Fibroblast of skin of scalp (primary cell): ENCODE measurements at places on chromosomes 4 and X.

- DNase-seq = no peak
Observed at GRCh38 chrX:9378980-9379696, 85.7 kb upstream of the TBL1X start.

GRCh38 chr4:117514391-117515175 lies 429.2 kb upstream of the TRAM1L1 start:
- no peak for DNase-seq

GRCh38 chrX:46715530-46715929 lies 43.4 kb downstream of the SLC9A7 start:
- no peak for DNase-seq

- DNase-seq = peak; percentile 58
Observed at GRCh38 chrX:2463973-2464676, 36.7 kb downstream of the DHRSX start.

DNA sequence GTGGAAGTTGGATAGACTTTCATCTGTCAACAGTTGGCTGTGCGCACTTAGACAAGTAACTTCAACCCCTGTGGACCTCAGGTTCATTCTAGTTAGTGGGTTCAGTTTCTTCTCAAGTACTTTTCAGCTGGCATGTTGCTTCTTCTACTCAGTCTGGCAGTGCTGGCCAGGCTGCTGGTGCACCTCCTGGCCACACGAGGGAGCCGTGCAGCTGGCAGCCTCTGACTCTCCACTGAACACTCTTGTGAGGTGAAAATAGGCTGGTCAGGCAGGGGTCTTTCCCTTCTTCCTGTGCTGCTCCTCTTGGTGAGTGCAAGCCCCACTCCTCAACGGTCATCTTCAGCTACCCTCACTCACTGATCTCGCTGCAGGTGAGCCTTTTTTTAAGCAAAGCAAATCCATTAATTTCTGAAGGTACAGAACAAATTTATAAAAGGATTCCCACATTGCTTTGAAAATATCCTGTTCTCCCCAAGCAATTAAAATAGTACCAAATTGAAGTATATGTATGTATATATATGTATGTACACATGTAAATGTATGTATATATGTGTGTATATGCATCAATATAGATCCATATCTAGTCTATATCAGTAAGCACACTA lies 30.6 kb downstream of the LONRF3 start:
- DNase-seq = peak; percentile 22

- DNase-seq = no peak
Observed at GRCh38 chr4:24000470-24000831, 110.6 kb upstream of the PPARGC1A start.

GRCh38 chr4:48909697-48910096 lies 3.1 kb upstream of the OCIAD2 start:
- DNase-seq = peak; percentile 94

DNA sequence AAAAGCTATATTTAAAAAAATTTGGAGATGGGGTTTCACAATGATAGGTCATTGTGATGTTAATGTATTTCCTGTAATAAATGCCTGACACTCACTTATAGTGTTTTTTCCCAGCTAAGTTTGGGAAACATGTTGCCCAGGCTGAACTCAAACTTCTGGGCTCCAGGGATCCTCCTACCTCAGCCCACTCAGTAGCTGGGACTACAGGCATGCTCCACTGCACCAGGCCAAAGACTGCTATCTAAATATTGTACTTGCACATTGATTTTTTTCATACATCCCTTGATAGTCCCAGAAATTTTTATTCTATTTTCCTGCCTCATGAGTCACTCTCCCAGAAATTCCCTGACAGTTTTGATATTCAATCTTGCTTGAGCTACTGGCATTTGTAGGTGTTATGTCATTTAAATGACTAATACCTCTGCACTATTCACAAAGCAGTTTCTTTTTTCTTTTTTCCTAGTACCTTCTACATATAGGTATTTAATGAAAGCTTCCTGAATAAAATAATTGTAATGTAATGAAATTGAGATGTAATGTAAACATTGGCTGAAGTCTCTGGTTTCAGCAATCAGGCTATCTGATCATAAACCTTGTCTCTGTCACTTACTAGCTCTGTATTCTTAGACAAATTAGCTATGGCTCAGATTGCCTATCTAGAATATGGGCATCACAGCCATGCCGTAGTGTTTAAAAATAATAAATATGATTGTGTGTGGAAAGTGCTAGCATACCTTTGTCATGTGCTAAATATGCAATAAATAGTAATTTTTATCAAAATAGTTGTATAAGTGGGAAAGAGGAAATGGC lies 1973.0 kb upstream of the AGA start:
- DNase-seq = peak; percentile 2

DNA sequence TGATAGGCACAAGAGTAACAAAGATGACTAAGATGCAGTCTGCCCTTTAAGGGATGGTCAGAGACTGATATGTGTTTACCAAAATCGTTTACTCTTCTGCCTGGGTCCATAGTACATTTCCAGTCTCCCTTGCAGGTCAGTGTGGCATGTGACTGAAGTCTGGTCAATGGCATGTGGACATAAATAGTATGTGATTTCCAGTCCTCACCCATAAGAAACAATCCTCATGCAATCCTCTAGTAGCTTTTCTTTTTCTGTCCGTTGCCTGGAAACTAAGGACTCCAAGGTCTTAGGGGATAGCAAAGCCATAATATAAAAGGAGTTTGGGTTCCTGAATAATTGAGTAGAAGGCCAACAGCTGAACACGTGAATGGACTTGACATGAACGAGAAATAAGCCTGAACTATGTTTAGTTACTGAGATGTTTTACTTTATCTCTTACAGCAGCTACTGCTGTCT lies 1.1 kb downstream of the SLC9B2 start:
- DNase-seq = peak; percentile 22

- no peak for DNase-seq
Observed at GRCh38 chrX:93875621-93876282, 201.7 kb downstream of the FAM133A start.

GRCh38 chrX:73647212-73647611 lies 84.2 kb downstream of the CHIC1 start:
- no peak for DNase-seq

- no peak for DNase-seq
Observed at GRCh38 chr4:125677665-125678307, 363.0 kb downstream of the FAT4 start.

GRCh38 chrX:71256051-71256450 lies 2.1 kb upstream of the ZMYM3 start:
- no peak for DNase-seq

- DNase-seq = no peak
Observed at GRCh38 chrX:120021927-120022326, 55.6 kb downstream of the RHOXF2B start.

- no peak for DNase-seq
Observed at GRCh38 chr4:101259876-101260275, 87.5 kb downstream of the PPP3CA start.

GRCh38 chr4:152356428-152357034 lies 179.4 kb downstream of the FBXW7 start:
- DNase-seq = peak; percentile 49

- no peak for DNase-seq
Observed at GRCh38 chrX:40446921-40447320, 133.8 kb upstream of the ATP6AP2 start.

GRCh38 chr4:6448476-6449170 lies 23.8 kb downstream of the PPP2R2C start:
- DNase-seq = no peak

DNA sequence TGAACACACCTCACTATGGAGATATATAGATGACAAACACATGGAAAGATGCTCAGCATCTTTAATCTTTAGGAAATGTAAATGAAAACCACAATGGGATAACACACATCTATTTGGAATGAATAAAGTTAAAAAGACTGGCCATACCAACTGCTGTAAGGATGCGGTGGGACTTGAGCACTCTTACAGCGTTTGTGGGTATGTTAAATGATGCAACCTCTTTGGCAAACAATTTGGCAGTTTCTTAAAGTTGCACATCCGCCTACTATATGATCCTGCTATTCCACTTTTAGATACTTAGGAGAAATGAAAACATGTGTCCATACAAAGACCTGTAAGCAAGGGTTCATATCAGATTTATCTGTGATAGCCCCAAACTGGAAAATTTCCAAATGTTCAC lies 50.7 kb downstream of the MRPL1 start:
- DNase-seq = peak; percentile 36

- no peak for DNase-seq
Observed at GRCh38 chr4:40721730-40722171, 28.0 kb upstream of the NSUN7 start.

DNA sequence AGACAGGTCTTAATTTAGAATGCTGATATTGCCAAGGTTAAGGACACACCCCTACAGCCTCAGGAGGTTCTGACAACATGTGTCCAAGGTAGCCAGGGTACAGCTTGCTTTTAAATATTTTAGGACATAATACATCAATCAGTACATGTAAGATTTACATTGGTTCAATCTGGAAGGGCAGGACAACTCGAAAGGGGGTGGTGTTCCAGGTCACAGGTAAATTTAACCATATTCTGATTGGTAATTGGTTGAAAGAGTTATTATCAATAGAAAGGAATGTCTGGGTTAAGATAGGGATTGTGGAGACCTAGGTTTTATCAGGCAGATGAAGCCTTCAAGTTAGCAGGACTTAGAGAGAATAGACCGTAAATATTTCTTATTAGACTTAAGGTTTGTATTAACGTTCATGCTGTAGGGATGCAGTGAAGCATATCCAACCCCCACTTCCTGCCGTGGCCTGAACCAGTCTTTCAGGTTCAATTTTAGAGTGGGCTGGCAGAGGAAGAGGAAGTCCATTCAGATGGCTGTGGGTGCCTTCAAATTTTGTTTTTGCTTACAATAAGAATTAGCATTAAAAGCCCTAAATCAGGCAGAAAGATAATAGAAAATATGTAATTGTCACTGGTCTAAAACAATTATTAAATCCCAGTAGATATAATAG lies 136.5 kb upstream of the GALNTL6 start:
- DNase-seq = no peak

GRCh38 chrX:136623396-136623795 lies 24.6 kb upstream of the CD40LG start:
- no peak for DNase-seq

- no peak for DNase-seq
Observed at GRCh38 chrX:10666102-10666501, 45.7 kb upstream of the MID1 start.

DNA sequence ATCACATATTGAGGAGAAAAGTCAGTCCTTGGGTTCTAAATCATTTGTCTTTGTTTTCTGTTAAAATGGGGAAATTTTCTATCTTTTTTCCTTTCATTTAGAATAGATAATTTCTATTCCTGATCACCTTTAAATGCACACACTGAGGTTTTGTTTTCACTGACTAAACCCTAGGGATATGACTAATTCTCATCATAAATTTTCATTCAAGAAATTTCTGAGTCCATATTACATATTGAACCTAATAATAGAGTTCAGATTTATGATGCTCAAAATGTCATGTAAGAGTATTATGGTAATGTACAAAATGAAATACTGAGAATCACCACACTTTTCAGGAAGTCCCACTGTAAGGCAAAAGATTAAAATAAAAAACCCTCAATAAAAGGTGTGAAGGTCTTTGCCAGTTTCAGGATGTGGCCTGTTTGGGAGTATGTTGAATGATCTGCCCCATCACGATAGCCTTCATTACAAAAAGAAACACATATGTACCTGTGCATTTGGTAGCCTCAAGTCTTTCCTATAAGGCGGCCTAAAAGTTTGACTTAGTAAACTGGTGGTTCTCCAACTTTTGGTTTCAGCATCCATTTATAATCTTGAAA lies 49.4 kb downstream of the LEF1 start:
- DNase-seq = no peak

DNA sequence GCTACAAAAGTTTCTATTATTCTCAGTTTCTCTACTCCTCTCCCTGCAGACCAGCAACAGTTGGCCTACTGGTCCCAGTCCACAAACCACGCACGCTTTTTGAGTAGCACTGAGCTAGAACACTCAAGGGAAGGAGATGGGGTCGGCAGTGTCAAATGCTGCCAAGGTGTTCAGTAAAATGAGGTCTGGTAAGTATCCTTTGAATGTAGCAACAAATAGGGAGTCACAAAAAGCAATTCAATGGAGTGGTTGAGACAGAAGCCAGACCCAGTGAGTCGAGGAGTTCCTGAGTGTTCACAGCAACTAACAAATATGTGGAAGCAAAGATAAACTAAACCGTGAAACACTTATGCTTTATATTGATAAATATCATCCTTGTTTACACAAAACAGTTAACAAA lies 355.7 kb downstream of the MID1IP1 start:
- DNase-seq = no peak

GRCh38 chr4:186887291-186887700 lies 163.6 kb upstream of the FAT1 start:
- DNase-seq = peak; percentile 8

- peak; percentile 65 for DNase-seq
Observed at GRCh38 chr4:123096038-123096437, 173.6 kb upstream of the NUDT6 start.

- no peak for DNase-seq
Observed at GRCh38 chrX:39161611-39162255, 360.5 kb downstream of the MID1IP1 start.

GRCh38 chrX:48933757-48934156 lies 14.9 kb upstream of the PIM2 start:
- no peak for DNase-seq

- DNase-seq = peak; percentile 2
Observed at GRCh38 chr4:182683661-182684060, 233.5 kb downstream of the DCTD start.

DNA sequence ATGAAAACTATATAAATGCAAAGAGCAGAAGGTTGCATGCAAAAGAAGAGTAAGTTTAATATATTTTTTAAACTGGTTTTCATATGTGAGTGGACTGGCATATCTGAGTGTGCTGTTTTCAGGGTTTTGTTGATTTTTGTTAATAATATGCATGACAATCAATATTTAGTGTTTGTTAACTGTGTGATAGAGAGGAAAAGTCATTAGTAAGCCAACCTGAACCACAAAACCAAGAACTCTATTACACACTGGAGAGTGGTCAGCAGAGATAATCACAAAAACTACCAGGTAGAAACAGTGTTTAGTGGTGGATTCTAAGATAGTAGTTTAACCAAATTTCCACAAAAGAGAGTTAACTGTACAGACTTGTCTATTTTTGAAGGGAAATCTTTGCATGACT lies 396.9 kb downstream of the GASK1B start:
- DNase-seq = no peak

DNA sequence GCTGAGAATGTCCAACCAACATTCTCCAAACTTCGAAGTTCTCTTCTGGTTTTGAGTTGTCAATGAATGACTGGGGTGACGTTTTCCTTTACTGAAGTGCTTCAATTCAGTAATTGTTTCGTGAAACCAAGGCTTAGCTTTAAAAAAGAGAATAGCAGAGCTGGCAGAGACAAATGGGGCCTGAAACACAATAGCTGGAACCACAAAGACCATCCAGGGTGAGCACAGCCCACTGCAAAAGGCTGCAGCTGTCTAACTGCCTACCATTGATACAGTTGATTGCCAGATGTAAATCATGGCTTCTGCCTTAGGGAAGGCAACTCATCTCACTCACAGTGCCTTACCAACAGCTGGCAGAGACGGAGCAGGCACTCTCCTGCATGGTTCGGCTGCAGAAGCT lies 78.7 kb upstream of the ZNF518B start:
- no peak for DNase-seq

GRCh38 chr4:48337731-48338130 lies 3.6 kb upstream of the SLAIN2 start:
- no peak for DNase-seq
